ENCODE measurements at places on chromosomes 1 and 21. TPM values are rescaled to one million over a fixed set of nuclear protein-coding genes. Genes with fewer than 3 reads are reported as not detected.

- DNase-seq = no peak
Measured at GRCh38 chr1:33825506-33825905, 38.4 kb upstream of the HMGB4 start.

GRCh38 chr1:95889400-95889799 lies 655.4 kb downstream of the RWDD3 start:
- DNase-seq = no peak

DNA sequence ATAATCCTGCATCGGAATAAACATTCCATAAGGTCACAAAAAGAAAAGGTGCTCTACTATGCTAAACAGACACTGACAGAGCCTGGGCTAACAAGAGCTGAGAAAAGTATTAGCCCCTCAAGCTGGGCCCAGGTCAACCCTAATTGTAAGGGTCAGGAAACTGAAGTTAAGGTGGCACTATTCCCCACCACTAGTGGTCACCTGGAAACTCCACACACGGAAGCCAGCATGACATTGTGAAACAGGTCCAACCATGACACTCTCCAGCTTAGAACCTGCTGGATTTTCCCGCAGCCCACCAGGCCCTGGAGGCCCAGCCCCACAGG lies 1.2 kb downstream of the PTTG1IP start:
- no peak for DNase-seq

DNA sequence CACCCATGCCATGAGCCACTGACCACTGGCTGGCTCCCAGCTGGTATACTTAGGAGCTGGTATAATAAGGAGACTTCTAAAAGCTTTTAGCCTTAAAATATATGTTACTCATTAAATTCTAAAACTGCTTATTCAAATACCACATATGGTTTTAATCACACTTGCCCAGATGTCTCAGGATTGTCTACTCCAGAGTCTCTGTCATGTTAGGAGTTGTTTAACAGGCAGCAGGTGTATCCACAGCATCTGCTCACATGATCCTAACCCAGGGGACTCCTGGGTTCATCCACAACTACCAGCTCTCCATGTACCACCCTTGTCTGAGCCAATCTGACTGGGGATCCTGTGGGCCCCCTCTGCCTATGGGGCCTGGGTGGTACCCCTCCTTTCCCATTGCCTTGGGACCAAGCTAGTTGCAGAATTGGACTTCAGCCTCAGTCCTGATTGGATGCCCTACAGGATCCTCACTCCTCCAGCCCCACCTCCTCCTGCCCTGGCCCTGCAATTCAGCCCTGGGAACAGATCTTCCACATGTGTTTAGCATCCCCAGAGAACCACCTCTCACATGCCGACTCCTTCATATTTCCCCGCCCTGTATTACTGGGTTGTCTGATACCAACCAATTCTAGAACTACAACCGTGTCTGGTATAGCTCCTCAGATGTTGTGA lies 61.3 kb downstream of the BCAR3 start:
- DNase-seq = no peak

DNA sequence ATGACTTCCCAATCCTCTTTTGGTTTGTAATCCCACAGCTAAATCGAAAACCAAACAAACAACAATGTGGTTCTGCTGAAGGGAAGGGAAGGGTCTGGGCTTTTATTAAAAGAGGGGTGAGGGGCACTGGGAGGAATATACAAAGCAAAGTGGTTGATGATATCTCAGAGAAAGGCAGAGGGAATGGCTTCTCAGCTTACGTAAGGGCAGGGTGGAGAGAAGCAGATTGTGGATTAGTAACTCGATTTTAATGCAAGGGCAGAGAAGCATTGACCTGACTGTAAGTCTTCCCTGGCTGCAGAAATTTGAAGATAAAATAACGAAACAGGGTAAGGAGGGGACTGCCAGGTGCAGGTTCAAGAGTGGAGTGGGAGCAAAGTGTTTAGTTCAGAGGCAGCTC lies 438.2 kb upstream of the LRRC7 start:
- no peak for DNase-seq

GRCh38 chr1:209483691-209484090 lies 99.8 kb upstream of the CAMK1G start:
- no peak for DNase-seq

- no peak for DNase-seq
Measured at GRCh38 chr1:169138866-169139670, 32.6 kb downstream of the ATP1B1 start.

Gene SELENOF
- total RNA-seq = 106 TPM

- DNase-seq = no peak
Measured at GRCh38 chr1:167820684-167821355, 93.1 kb downstream of the ADCY10 start.

- no peak for DNase-seq
Measured at GRCh38 chr1:100699744-100700143, 19.8 kb upstream of the VCAM1 start.

DNA sequence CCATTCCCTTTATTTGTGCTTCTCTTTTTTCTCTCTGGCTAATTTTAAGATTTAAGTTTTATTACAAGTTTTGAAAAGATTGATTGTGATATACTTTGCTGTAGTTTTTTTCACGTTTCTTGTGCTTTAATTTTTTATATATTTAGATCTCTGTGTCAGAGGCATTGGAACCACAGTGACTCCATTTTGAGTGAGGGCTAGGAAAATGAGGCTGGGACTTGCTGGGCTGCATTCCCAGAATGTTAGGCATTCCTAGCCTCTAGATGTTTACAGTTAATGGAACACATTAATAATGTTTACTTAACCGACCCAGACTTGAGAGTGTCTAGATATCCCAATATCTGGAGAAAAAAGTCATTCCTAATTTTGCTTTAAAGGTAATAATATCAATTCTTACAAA lies 939.4 kb downstream of the BRINP3 start:
- DNase-seq = no peak

Gene CELA3B
- total RNA-seq = not detected

- no peak for DNase-seq
Measured at GRCh38 chr1:57064379-57065140, 98.7 kb upstream of the C8B start.

GRCh38 chr1:41907446-41907845 lies 11.3 kb downstream of the HIVEP3 start:
- DNase-seq = no peak

Gene CFAP298
- 60.2 TPM for total RNA-seq

DNA sequence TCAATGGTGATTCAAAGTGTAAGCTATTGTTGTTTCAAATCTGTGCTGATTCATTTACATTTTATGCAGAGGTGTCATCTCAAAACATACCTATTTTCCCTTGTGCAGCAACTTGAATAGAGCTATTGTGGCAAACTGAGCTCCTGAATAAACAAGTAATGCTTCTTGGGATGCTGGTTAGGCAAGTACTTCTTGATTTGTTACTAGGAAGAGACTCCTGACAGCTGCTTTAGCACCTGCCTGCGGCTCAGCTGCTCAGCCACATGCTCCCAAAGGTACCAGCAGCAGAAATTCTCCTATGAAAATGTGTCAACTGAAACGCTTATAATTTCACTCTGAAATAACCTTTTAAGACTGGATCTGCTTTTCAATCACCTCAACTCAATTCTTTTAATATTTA lies 352.3 kb downstream of the RYR2 start:
- no peak for DNase-seq

Gene AMPD1
- not detected for total RNA-seq

DNA sequence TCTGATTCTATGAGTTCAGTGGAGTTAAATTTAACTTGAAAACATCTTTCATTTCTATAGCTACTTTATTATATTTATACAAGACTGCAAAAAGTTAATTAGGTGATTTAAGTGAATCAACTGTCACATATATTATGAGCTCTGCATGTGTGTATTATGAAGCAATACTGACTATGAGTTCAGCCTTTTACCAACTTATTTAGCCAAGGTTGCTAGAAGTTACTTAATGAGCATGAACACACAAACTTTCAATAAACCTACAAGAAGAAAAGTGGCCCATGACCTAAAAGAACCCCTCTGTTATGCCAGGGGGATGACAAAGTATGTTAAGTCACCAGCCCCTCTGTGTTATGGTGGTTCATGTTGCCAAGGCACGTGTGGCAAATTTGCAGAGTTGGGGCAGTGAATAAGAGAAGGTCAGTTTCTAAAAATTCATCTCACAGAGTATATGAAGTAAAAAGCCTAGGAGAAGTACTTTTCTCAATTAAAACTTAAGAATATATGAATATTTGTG lies 86.7 kb upstream of the LYPLAL1 start:
- no peak for DNase-seq

DNA sequence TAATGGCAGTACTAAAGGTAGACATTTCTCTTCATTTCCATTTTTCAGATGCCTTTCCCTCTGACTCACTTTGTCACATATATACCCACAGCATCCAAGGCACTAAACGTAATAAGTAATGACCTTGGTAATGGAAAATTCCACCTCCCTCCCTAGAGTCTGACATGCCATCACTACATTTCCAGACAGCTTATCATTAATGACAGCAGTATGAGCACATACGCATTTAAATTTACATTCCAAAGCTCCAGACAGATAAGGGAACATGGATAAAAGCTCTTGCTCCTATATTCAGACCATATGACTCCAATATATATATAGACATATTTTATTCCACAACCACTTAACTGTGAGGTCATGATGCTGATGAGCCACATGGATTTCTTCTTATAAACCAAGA lies 191.7 kb upstream of the GORAB start:
- DNase-seq = no peak

Gene IVL
- not detected for total RNA-seq

Gene FAM72C
- total RNA-seq = 1.3 TPM

DNA sequence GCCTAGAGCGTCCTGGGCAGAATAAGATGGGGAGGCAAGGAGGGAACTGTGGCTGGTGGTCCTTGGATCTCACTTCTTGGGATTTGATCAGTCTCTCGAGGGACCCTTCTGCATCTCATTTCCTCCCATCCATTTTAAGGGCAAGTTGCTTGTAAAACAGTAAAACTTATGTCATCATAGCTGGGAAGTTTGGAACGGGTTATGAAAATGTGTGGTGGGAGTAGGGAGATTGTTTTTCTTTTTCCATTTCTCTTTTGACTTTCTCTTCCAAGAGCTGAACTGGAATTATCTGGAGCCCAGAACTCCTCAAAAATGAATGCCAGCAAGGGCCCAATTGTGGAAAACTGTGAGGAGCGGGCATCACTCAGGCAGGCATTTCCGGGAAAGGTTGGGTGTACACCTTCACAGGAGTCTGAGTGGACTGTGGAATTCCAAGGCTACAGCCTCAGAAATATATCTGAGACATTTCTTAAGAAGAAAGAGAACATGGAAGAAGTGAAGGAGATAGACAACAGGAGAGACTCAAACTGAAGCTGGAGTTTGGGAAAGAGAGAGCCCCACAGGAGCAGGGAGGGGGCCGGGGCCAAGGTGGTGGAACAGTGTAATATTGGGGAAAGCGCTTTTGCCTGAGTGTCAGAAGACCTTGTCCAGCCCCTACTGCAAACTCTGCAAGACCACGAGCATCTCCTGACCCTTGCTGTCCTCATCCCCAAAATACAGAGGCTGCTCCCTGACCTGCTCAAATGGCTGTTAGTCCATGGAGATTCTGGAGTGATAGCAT lies 185.1 kb downstream of the FOXD2 start:
- DNase-seq = no peak

GRCh38 chr21:46077674-46078101 lies 20.2 kb upstream of the COL6A2 start:
- no peak for DNase-seq

DNA sequence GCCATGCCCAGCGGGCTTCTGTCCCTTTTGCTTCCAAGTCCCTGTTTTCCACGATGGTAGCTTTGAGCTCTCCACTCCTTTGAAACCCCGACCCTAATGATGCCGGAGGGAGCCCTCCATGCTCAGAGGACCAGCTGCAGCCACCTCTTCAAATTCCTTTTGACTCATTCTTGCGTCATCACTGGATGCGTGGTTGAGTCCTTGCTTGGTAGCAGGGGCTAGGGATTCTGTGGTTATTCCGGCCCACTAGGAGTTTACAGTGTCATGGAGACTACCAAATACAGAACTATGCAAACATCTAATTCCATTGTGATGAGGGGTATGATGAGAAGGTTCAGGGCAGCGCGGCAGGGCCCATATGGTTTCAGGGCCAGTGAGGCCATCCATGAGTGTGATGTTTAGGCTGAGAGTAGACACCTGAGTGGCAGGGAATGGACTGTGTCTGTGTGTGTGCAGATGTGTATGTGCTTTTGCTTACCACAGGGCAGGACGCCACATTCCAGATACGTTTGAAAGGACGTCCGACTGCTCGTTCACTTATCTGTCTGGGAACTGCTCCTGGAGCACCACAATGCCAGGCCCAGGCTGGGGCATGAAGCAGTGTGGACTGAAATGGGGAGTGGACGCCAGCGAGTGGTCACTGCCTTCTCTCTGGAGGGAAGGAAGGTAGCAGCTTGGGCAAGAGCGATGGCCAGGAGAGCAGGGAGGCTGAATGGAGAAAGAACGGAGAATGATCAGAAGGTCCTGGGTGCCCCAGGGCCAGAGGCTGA lies 30.4 kb upstream of the ZBTB21 start:
- no peak for DNase-seq

DNA sequence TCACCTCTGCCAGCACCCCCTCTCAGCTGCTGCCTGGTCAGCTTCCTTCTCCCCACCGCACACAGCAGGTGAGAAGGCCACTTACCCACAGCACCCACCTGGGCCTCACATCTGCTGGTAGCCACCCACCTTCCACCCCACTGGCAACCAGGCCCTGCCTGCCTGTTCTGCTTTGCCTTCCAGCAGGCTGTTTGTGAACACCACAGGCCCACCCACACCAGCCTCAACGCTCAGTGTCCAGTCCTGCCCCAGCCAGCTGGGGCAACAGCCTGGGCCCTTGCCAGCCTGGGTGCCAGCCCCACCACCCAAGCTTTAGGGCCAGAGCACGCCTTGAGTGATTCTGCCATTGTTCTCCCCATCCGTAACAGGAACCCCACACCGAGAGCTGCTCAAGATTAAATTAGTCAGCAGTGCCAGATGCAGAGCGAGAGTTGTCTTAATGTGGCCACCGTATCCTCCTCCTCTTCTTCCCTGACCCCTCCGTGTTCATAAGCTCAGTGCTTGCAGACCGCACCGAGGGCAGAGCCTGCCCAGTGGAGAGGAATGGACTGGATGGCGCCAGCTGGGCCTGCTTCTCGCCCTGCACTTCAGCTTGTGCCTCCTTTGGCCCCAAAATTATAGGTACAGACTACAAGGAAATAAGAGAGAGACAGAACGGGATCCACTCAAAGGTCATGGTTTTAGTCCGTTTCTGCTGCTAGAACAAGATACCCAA lies 120.3 kb upstream of the COL6A1 start:
- no peak for DNase-seq

Gene CADM3
- 6.4 TPM for total RNA-seq

GRCh38 chr21:35048183-35048601 lies 910 bp downstream of the RUNX1 start:
- DNase-seq = no peak

GRCh38 chr1:76998582-76999223 lies 131.4 kb downstream of the ST6GALNAC5 start:
- DNase-seq = no peak
